ENCODE measurements at places on chromosomes 1 and 21. TPM values are rescaled to one million over a fixed set of nuclear protein-coding genes. Genes with fewer than 3 reads are reported as not detected.

DNA sequence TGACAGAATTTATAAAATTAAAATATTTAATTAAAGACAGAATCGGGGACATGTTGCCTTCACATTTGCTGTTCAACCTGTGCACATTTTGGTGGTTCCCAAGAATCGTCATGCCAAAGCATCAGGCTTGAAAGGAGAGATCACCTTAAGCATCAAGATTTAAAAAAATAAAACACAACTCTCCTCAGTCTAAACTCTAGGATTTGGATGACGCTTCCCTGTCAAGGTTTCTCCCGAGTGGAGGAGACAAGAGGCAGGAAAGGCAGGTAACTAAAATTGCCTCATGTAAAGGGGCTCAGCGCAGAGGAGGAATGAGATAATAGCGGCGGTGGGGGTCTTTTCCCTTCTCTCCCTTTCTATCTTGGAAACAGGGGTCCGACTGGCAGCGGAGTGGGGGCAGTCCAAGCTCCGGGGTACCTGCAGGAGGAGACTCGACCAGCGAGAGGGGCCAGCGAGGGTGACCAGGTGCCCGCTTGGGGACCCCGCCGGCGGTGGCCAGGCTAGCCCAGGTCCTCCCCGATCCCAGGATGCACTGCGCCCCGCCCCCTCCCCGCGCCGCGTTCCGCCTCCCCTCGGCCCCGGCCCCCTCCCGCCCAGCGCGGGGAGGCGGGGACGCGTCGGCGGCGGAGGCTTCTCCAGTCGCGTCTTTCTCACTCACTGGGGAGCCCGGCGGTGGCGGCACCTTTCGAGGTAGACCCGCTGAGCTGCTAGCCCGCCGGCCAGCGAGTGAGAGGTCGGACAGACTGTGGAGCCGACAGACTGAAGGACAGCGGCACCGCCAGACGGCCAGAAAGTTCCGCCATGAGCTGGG lies at the start of gene FNBP1L:
Gene FNBP1L, plus strand, starts transcription at position 638 of the 811 bp plus-strand sequence. Its CDS starts 164 bp downstream, at position 802.
- H3K4me1 ChIP-seq = peaks cover 29% of the 10 kb centered on the region
- peak within 1 kb of the TSS; percentile 100 for H3K27ac ChIP-seq
- H3K36me3 ChIP-seq = no peaks in the 10 kb centered on the region

- H3K4me3 ChIP-seq = no peak overlapping the region
- no peaks in the 10 kb centered on the region for H3K27me3 ChIP-seq
- peaks cover under 1% of the 10 kb centered on the region for H3K4me1 ChIP-seq
- peaks cover 30% of the 10 kb centered on the region for H3K36me3 ChIP-seq
- DNase-seq = no peak
These were observed 86.2 kb downstream of the TTC3 start for GRCh38 chr21:37159053-37159776.

DNA sequence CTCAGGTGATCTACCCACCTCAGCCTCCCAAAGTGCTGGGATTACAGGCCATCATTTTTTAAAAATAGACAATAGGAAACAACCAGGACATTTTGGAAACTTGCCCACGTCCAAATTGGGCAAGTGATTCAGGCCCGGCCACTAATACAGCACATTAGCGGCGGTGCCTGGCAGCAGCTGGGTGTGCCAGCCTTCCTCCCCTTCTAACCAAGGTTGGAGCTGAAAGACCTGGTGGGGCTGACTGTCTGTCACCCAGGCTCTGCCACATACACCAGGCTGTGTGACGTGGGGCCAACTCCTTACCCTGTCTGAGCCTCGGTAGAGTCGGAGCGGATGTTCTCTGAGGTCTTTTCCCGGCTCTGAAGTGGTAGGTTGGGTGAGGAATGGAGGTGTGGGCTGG lies 29.6 kb upstream of the TMEM51 start:
- H3K27ac ChIP-seq = no peak overlapping the region
- peaks cover 3% of the 10 kb centered on the region for H3K27me3 ChIP-seq
- DNase-seq = no peak
- H3K4me3 ChIP-seq = no peak overlapping the region
- no peaks in the 10 kb centered on the region for H3K36me3 ChIP-seq
- no peaks in the 10 kb centered on the region for H3K4me1 ChIP-seq

DNA sequence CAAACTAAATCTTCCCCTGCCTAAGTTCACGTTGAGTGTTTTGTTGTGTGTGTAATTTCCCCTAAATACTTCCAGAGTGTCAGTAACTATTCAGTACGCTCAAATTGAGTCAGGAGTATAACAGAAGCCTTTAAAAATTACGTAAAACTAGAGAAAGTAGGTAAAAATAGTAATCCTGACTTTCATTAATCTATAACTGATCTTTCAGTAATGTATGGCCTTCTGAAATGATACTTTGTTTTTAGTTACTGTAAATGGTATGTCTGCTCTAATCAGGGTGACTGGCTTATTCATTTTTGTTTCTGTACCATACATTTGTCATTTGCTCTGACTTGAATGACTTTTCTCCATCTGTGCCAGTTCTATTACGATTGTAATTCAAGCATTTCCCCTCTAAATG lies 29.4 kb downstream of the MIER1 start:
- H3K4me1 ChIP-seq = no peaks in the 10 kb centered on the region
- H3K36me3 ChIP-seq = peaks cover 11% of the 10 kb centered on the region
- DNase-seq = no peak

GRCh38 chr1:40981691-40982448 lies 2.4 kb downstream of the CTPS1 start:
- peak overlapping the region; percentile 6 for H3K4me3 ChIP-seq
- peaks cover 3% of the 10 kb centered on the region for H3K27me3 ChIP-seq
- no peak for DNase-seq
- peak overlapping the region; percentile 7 for H3K27ac ChIP-seq

GRCh38 chr1:243850202-243850451 lies at the start of gene AKT3:
Gene AKT3 (minus strand): TSS chr1:243850243. CDS start chr1:243843170, 7,073 bp downstream.
- no peaks in the 10 kb centered on the region for H3K36me3 ChIP-seq
- no peak for DNase-seq
- peak within 1 kb of the TSS; percentile 96 for H3K27ac ChIP-seq
- peak within 1 kb of the TSS; percentile 92 for H3K4me3 ChIP-seq
- H3K4me1 ChIP-seq = peaks cover 14% of the 10 kb centered on the region

- H3K27me3 ChIP-seq = no peaks in the 10 kb centered on the region
- H3K27ac ChIP-seq = no peak overlapping the region
- no peak overlapping the region for H3K4me3 ChIP-seq
These were observed 37.1 kb upstream of the MCOLN3 start for GRCh38 chr1:85085417-85085816.

DNA sequence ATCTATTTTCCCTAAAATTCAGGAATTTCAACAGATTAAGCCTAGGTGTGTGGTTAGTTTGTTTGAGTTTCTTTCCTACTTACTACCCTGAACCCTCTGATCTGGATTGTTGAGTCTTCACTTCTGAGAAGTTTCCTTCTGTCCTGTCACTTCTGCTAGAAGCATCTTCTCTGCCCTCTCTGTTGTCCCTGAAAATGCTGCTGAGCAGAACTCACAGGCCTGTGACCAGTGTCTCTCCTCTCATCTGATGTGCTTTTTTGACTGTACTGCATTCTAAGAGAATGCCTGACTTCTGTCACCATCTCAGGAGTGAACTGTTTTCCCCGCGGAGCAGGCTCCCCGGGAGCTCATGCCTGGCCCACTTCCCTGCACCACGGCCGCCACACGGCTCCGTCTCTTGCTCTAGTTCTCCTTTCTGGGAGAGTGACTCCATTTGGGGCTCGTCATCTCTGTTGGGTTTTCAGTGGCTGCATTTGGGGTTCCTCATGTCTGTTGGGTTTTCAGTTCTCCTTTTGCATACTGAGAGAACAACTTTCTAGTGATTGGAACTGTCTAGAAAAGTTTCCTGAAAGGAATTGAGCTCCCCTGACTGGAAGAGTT lies 77.9 kb downstream of the POFUT2 start:
- DNase-seq = no peak
- H3K4me1 ChIP-seq = no peaks in the 10 kb centered on the region
- H3K4me3 ChIP-seq = no peak overlapping the region
- H3K27ac ChIP-seq = no peak overlapping the region
- H3K36me3 ChIP-seq = peaks cover 1% of the 10 kb centered on the region

DNA sequence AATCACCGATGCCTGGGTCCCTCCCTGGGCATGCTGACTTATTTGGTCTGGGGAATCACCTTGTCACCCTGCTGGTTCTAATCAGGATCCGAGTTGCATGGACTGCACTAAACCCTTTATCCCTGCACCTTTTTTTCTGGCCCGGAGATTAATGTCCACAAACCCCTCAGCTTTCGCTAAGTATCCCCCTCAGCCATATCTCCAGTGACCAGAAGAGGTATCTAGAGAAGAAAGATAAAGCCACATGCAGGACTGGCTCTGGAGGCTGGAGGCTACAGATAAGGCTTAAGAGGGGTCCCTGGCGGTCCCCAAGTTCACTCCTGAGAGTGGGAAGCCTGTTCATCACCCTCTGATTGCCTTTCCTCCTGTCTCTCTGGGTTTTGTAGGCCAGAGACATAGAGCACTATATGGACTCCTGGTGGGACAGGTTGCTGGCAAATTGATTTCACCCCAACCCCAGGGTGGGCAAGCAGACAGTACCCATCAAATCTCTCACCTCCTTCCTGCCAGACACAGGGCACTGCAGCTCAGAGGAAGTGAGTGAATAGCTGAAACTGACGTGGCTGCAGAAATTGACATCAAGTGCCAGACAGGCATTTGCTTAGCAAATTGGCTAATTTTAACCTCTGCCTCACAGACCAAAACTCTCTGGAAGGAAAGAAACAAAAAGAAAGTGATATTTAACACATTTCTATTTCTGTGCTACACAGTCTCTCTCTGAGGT lies 38.8 kb downstream of the HMGB4 start:
- DNase-seq = no peak
- H3K4me3 ChIP-seq = no peak overlapping the region
- H3K36me3 ChIP-seq = no peaks in the 10 kb centered on the region
- H3K27ac ChIP-seq = no peak overlapping the region
- H3K4me1 ChIP-seq = peaks cover 14% of the 10 kb centered on the region
- peaks cover 10% of the 10 kb centered on the region for H3K27me3 ChIP-seq

GRCh38 chr1:164953098-164953497 lies 394.1 kb downstream of the PBX1 start:
- peaks cover 2% of the 10 kb centered on the region for H3K36me3 ChIP-seq
- no peak for DNase-seq
- peaks cover 3% of the 10 kb centered on the region for H3K4me1 ChIP-seq
- no peaks in the 10 kb centered on the region for H3K27me3 ChIP-seq

DNA sequence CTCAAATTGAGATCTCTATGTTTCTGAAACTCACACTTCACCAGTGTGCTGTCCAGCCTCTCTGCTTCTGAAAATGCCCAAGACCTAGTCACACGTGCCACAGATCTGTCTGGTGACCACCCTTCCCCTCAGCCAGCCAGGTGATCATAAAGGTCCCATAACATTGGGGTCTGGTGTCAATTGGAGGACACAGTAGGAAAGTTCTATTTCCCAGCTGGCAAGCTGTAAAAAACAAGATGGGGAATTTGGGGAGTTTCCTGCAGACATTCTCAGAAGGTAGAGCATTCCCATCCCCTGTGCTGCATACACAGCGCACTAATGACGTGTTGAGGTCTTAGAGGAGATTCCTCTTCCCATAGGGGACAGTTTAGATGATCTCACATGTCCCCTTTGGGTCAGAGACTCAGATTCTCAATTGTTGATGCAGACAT lies 50.1 kb downstream of the RPS6KA1 start:
- H3K27ac ChIP-seq = no peak overlapping the region
- H3K27me3 ChIP-seq = peaks cover 2% of the 10 kb centered on the region
- H3K4me3 ChIP-seq = no peak overlapping the region
- no peak for DNase-seq
- peaks cover 2% of the 10 kb centered on the region for H3K36me3 ChIP-seq
- no peaks in the 10 kb centered on the region for H3K4me1 ChIP-seq

NR1I3 gene
- not detected for total RNA-seq

CASQ1 gene
- not detected for total RNA-seq

RGS13 gene
- total RNA-seq = not detected

FCRL5 gene
- not detected for total RNA-seq

SERPINC1 gene
- total RNA-seq = not detected

Data from progenitor cell of endocrine pancreas (in vitro differentiated cells).